T-helper 1 cell (primary cell): ENCODE measurements at places on chromosomes 12 and 14.
A peak's percentile ranks its signal among the peaks of the same experiment; 100 is the strongest.

DNA sequence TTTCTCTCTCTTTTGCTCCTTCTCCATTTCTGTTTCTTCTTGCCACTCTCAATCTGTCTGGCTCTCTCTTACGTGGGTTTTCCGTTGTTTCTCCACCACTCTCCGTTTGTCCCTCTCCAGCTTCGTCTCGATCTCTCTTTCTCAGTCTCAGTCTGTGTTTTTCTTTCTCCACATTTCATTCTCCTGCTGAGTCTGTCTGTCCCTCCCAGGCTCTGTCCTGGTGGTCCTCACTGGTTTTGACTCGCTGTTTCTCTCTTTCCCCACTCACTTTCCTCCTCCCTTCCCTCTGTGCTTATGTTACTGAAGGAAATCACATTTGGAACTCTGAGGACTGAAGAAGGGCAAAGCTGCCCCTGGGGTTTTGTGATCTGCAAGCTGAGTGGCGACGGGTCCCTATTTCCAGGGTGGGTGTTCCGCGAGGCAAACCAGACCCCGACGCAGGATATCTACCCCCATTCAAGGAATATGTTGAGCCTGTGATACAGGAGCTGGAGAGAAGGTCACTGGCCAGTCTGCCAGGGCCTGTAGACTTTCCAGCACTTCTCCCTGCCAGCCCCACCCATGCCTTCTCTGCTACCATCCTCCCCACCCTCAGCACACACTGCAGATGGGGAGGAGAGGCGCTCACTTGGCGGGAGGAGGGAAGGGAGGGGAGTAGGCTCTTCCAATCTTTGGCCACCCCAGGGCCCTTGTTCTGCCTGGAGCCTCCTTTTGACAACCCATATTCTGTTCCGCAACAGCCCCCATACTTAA is 102.7 kb upstream of the MAP1LC3B2 start:
- DNase-seq: no peak

DNA sequence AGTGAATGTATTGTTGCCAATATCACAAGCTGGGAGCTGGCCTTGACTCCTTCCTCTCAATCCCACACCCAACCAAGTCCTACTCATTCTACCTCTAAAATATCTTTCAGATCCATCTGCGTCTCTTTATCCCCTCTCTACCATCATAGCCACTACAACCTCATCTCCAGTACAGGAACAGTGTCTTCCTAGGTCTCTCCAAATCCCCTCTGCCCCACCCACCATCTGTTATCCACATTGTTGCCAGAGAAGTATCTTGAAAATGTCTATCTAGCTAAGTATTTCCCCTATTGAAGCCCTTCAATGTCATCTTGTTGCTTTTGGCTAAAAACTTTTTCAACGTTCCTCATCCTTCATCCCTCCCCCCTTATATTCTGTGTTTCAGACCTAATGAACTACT is 244.7 kb downstream of the C12orf75 start:
- DNase-seq: no peak

GRCh38 chr12:49296034-49296835 is 1.3 kb downstream of the PRPH start:
- DNase-seq: peak; percentile 60

DNA sequence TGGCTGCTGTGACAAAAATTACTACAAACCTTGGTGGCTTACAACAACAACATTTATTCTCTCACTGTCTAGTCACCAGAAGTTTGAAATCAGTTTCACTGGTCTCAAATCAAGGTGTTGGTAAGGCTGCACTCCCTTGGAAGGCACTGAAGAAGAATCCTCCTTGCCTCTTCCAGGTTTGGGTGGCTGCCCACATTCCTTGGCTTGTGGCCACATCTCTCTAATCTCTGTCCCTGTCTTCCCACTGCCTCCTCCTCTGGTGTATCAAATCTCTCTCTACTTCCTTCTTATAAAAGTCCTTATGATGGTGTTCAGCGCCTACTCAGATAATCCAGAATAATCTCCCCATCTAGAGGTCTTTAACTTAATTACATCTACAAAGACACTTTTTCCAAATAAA is 31.0 kb downstream of the PLCZ1 start:
- no peak for DNase-seq
